Stimulated activated CD8-positive, alpha-beta memory T cell treated with anti-CD3 and anti-CD28 coated beads, Interleukin-7, amount 100 ng/mL, for 1 hour (primary cell): ENCODE measurements at places on chromosomes 5 and 9.

DNA sequence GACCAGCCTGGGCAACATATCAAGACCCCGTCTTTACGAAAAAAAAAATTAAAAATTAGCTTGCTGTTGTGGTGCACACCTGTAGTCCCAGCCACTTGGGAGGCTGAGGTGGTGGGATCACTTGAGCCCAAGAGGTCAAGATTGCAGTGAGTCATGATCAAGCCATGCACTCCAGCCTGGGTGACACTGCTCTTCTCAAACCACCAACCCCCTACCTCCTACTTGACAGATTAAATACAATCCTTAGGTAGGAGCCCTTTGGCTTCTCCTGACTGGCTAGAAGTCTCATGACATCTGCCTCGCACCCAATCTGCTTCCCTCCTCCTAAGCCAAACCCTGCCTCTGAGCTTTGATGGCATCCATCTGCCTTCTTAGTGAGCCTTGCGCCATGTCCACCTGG lies 11.6 kb upstream of the FBP1 start:
- no peak for DNase-seq

- DNase-seq, result no peak
These were observed 56.6 kb downstream of the RASEF start for GRCh38 chr9:83006378-83006777.

DNA sequence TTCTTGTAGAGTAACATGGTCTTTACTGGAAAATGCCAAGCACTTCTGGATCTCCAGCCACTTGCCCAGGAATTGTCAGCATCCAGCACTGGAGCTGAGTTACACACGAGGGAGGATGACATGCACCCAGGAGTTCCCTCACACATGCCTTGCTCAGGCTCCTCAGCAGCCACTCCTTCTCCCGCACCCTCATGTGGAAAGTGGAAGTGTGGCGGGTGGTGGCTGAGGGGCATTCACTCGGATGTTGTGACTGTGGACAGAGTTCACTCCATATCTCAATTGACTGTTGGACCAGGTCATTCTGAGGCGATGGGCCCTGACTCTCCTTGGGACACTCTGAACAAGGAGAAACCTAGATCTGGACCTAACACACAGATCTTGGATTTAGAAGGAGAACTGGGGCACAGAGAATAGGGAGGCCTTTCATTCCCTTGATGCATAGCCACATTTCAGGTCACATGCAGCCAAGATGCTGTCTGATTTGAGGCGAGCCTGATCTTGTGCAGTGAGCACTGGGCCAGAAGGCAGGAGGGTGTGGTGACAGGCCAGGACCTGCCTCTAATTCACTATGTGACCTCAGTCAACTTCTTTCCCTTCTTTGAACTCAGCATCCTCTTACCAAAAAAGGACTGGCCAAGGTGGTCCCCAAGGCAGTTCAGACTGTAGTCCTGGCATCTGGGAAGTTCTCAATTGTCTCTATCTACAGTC lies 62.1 kb downstream of the CYSTM1 start:
- no peak for DNase-seq

- DNase-seq, result no peak
These were observed 5.3 kb upstream of the LCP2 start for GRCh38 chr5:170302653-170303501.
